ENCODE measurements at places on chromosomes 7 and 10.

GRCh38 chr10:93465806-93466675, 16.1 kb downstream of the MYOF start:
- DNase-seq: no peak

DNA sequence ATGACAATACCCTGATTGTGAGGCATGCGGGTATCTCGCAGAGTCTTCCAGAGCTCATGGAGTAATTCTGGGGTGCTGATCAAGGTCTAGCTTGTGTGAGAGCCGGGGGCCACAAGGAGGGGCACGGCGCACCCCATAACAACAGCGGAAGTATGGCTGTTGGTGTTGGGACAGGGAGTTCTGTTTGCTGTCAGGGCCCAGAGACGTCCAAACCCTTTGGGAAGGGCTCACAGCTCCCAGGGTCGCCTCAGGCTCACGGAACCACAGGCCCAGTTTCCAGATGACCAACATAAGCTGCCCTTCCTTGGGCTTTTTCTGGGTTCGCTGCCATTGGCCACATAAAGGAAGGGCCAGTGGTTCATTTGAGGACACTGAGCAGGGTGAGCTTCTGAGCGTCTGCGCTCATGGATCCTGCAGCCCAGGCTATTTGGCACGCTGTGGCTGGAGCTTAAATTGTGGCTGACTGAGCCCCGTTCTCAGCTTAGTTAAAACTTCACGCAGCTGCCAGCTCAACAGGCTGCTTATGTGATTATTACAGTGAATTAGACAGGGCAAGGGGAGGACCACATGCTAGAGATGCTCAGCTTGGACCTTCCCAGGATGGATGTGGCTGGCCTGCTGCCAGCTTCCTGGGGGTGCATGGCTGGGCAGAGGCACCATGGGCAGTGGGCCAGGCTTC, 92.3 kb downstream of the DNAJB6 start:
- DNase-seq: no peak

GRCh38 chr10:18233775-18234174, 93.6 kb downstream of the CACNB2 start:
- DNase-seq: no peak

GRCh38 chr7:157470017-157470322, 133.2 kb downstream of the DNAJB6 start:
- no peak for DNase-seq

GRCh38 chr7:4725014-4725849, 43.1 kb downstream of the FOXK1 start:
- DNase-seq: peak; percentile 51
